ENCODE measurements at places on chromosomes 6 and 20.

DNA sequence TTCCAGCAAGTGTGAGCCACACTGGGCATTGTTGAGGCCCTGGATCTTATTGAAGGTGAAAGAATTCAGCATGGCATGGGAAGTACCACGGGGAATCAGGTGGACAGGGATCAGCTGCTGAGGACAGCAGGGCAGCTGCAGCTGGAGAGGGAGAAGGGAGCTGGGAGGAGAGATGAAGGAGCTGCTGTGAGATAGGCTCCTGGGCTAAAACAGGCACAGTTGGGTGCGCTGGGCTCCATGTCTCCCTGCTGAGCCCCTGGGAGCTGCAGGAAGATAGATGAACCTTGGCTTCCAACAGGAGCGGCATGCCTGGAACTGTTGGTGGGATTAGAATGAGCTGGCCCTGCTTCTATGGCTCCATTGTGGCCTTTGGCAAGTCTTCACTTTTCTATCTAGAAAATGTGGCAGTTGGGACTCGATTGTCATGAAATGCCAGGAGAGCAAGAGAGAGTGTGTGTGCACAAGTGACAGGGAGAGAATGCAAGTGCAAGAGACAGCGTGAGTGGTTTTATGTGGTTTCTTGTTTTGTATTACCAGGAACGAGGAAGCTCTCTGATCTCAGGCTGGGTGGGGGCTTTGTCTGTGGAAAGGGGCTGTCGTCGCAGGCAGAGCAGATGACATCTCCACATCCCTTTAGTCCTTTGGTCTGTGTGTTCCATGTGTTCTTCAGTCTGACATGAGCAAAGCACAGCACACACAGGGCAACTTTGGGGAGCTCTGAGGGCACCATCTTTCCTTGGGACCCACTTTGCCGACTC lies 20.4 kb downstream of the SNPH start:
- DNase-seq: no peak

DNA sequence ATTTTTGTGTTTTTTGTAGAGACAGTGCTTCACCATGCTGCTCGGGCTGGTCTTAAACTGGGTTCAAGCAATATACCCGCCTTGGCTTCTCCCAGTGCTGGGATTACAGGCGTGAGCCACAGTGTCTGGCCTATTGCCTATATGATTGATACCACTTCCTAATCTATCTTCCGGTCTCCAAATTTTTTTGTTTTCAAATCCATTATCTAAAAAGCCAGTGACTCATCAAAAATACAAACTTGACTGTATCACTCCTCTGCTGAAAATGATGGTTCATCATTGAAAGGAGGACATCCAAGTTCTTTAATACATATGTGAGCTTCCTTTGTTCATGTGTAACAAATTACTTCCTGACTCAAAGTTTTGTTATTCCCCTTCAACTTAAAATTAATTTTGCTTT lies 35.5 kb downstream of the FAM8A1 start:
- no peak for DNase-seq

- DNase-seq: no peak
Observed at GRCh38 chr6:112663698-112664097, 316.6 kb downstream of the RFPL4B start.

DNA sequence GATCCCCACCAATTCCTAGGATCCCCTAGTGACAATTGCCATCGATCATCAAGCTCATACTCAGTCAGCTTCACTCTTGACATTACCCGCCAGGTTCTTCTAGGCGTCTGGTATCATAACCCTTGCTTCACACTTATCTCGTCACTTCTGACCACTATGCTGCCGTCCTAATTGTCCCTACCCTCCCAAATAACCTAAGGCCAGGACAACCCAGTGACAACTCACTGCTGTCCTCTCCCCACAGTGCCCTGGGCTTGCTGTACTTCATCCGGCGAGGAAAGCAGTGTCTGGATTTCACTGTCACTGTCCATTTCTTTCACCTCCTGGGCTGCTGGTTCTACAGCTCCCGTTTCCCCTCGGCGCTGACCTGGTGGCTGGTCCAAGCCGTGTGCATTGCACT lies 3.7 kb downstream of the SYS1 start:
- DNase-seq: no peak

DNA sequence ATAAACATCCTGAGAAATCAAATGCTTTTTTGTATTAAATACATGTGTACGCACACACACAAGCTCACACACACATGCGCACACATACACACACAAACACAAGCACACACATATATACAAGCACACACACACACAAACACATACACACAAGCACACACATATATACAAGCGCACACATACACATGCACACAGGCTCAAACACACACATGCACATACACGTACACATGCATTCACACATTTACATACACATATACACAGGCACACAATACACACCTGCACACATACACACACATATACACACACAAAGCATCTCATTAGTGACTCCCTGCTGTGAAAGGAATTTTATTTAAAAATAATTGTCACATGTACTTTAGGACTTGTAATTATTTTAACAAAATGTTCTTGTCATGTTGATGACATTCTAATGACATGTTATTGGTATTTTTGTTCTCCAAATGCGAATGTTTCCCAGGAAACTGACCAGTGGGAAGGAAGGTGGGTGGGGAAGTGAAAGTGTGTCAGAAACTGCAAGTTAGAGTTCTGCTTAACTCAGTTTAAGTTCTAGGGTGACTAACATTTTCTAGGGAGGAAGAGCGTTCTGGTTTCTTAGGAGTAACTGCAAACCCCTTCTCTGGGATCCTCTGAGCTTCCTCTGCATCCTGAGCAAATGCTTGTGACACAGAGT lies 113.9 kb upstream of the ZNF217 start:
- no peak for DNase-seq

DNA sequence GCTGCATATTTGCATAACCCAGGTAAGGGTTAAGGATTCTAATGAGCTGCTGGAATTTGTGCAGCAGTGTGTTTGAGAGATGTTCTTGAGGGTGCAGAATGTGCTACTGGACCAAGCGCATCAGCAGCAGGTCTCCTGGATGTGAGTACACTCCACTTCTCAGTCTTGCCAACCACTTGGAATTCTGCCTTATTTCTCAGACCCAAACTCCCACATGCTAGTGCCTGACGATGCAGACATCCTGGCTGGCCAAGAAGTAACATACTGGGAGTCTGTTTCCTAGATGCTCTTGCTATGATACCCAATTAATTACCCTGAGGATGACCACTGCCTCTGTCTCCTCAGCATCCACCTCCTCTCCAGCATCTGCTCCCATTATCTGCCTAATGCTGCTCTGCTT lies 186.6 kb downstream of the MOXD1 start:
- DNase-seq: no peak

- no peak for DNase-seq
Observed at GRCh38 chr6:163837691-163838431, 423.3 kb downstream of the QKI start.

GRCh38 chr20:49747707-49748524 lies 34.2 kb upstream of the B4GALT5 start:
- no peak for DNase-seq

GRCh38 chr20:18443886-18444285 lies 22.9 kb downstream of the DZANK1 start:
- no peak for DNase-seq

- DNase-seq: no peak
Observed at GRCh38 chr6:38319256-38320212, 320.2 kb downstream of the BTBD9 start.

DNA sequence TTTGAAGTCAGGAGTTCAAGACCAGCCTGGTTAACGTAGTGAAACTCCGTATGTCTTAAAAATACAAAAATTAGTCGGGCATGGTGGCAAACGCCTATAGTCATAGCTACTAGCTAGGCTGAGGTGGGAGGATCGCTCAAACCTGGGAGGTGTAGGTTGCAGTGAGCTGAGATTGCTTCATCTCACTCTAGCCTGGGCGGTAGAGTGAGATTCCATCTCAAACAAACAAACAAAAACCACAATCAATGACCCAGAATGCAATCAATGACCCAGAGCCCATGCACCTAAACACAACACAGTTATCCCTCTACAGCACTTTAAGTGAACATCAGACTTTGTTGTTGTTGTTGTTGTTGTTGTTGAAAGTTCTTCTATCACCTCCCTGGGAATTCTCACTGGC lies 77.9 kb downstream of the MYB start:
- no peak for DNase-seq

DNA sequence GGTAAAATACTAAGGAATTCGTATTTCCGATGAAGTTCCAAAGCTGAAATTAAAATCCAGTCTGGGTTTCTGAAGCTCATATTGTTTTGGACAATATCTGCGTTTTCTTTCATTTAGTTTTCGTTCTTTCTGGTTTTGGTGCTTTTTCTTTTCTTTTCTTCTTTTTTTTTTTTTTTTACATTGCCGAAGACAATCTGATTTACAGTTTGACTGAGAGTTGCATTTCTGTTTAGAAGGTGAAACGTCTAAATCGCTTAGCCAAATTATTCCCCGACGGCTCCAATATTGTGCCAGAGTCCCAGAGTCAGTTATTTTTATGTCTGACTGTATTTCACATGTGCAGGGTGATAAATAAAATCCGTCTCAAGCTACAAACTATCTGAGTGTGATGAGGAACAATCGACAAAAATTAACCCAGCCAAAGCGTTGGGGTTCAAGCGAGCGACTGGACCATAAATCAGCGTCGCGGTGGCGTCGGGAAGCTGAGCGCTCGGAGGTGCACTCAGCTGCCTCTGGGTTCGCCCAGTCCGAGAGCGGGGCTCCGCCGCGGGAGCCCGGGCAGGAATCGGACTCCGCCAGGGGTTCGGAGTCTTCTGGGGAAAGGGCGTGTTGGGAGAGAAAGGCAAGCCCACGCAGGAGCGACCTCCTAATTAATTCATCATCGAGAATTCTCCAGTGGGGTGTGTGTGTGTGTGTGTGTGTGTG lies 8.2 kb upstream of the TBX18 start:
- no peak for DNase-seq

DNA sequence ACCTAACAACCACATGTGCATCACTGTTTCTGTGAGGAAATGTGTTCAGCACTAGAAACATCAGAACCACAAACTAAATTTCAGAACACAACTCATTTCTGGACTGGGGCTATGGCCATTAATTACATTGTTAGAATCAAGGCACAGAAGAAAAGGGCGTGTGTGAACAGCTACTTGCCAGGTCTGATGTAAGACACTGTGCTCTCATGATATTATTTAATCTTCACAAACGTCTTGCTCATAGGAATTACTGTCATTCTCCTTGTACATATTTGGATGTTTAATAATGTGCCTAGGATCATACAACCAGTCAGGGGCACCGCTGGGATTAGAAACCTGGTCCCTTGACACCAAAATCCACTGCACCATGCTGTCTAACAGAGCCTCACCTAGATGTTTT lies 14.8 kb downstream of the ADGRF1 start:
- no peak for DNase-seq

GRCh38 chr6:163698086-163698485 lies 283.6 kb downstream of the QKI start:
- DNase-seq: no peak

GRCh38 chr6:101486124-101486523 lies 92.6 kb downstream of the GRIK2 start:
- no peak for DNase-seq

DNA sequence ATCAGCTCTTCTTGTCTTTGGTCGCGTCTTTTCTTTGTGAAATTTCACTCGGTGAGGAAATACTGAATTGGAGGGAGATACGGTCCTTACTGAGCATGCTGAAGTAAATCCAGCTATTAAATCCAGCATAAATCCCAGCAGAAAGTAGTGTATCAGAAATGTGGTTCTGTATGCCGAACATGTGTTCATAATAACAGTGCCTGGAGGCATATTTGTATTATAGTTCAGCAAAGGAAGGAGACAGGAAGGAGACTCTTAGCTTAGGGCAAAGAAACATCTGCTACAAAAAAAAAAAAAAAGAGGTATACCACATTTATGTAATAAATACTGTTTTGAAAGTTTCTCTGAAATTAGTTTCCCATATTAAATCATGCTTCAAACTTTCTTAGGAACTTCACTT lies 211.8 kb downstream of the PLCB4 start:
- no peak for DNase-seq

DNA sequence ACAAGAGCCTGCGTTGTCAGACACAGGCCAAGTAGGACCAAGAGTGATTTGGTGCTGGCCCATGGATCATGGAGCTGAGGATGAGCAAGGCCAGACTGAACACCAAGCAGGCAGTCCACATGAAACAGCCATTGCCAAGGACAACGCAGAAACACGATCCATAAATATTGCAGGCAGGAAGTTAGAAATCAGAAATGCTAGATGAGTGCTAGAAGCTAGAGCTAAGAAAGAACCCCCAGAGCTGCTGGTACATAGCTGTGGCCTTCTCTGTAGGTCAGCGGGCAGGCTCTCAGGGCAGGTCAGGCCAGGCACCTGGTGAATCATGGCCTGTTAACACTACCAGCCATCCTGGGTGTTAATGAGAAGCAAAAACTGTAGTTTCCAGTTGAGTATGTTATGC lies 119.7 kb downstream of the ALDH8A1 start:
- DNase-seq: no peak

DNA sequence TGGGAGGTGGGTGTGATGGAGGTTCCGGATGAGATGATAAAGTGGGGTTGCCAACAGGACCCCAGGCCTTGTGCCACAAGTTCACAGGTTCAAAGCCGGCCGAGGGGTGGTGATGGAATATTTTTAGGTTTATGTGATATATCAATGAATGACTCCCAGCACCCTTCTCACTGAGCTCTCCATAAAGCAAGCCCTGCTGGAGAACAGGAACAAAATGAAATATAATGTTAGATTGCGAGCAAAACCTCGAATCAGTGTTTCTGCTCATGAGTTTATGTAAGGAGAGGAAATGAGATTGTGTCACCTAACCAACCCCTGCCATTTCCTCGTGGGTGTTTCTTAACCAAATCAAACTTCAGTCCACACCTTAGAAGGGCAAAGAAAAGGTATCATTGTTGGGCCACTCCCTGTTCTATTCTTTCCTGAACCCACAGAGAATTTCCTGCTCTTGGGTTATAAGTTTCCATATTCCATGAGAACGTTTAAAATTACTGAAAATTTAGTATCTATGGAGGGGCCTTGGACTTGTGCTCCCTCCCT lies 192.2 kb upstream of the EXOC2 start:
- DNase-seq: no peak

- no peak for DNase-seq
Observed at GRCh38 chr6:143394389-143394788, 56.1 kb downstream of the ADAT2 start.

DNA sequence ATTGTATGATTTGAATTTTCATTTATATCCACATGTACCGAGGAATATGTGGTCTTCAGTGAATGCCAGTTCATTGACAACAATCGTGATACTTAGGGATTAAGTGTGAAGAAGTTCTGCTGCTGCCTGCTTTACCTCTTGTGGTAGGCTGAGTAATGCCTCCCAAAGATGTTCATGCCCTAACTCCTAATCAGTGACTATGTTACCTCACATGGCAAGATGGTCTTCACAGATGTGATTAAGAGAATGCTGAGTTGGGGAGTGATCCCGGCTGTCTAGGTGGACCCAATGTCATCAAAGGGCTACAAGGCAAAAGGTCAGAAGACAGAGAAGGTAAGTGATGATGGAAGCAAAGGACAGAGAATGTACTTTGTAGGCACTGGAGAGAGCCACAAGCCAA lies 181.0 kb downstream of the FOXC1 start:
- no peak for DNase-seq

DNA sequence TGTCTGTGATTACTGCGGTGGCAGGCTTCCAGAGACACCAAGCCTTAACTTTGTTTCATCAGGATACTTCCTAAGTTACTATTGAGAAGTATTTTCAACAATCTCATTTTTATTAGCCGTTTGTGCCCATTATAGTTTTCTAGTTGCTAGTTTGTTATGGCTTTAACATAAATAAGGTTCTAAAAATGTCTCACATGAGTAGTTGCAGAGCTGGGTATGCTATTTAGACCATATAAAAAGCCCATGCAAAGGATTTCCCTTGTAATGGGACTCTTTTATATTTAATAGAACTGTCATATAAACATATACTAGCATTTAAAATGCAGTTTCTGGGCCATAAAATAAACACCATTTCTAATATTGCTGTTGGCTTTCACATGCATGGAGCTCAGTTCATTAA lies 205.3 kb upstream of the TCF21 start:
- no peak for DNase-seq

All from activated naive CD8-positive, alpha-beta T cell treated with anti-CD3 and anti-CD28 coated beads, Interleukin-2, amount 50 U/mL, for 16 hours (primary cell).